Left lobe of liver (tissue), 2 donors: ENCODE measurements at places on chromosomes 12 and 14.
A peak's percentile ranks its signal among the peaks of the same experiment; 100 is the strongest.

- no peak for DNase-seq
Measured at GRCh38 chr12:18872770-18873169, 134.9 kb downstream of the CAPZA3 start.

DNA sequence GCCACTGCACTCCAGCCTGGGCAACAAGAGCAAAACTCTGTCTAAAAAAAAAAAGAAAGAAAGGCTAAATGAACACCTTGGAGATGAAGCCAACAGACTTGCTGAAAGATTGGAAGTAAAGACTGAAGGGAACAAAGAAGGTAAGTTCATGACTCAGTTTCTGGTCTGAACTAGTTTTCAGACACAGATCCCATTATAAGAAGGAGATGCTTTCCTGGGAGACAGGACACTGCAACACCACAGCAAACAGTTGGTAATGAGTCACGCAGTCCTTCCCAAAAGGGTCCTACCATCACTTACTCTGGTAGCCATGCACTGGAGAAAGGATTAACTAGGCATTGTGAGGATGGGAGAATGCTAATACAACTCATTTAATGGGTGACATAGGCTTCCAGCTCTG, 97.2 kb downstream of the SSPN start:
- no peak for DNase-seq

- no peak for DNase-seq
Measured at GRCh38 chr14:67859169-67859749, 39.7 kb downstream of the RAD51B start.

- DNase-seq: no peak
Measured at GRCh38 chr12:69988481-69989321, 163.7 kb downstream of the MYRFL start.

DNA sequence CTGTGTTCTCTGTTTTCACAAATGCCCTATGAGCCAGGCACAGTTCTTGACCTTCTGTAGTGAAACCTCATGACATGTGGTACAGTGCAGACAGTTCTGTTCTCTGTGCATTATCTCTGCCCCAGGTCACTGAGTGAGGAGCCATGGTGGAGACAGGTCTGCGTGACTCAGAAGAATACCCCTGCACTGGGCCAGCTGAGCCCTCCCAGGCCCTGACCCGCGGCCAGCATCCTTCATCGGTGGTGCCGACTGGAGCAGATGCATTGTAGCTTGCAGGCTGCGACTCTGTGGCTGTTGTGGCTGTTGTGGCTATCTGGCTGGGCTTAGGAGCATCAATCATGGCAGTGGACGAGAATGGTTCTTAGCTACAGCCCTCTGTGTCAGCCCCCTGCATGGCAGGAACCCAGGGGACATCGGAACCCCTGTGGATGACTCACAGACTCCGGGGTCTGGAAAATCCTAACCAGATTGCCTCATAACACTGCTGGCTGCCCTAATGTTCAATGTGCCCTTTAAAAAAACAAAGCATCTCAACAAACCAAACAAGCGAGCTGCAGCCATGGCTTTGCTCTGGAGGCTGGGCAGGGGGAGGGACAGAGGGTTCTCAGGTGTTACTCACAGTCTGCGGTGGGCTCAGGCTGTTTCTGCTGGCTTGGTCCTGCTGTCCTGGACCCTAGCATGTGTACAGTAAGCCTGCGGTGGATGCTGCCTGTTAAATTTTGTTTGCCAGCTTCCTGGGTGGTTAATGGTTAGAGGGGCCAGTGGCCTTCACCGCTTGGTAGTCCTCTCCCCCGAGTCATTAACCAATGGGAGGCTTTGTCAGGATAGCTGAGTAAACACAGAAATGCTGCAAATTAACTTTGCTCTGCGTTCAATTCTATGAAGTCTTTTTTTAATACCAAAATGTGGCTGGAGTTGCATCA, at the start of gene SERPINA6:
Gene SERPINA6, minus strand, starts transcription at position 689 of the 923 bp plus-strand sequence. CDS start 8,688 bp downstream, outside the sequence.
- DNase-seq: peak; percentile 84

GRCh38 chr12:2795291-2796186, 769 bp downstream of the FKBP4 start:
- DNase-seq: peak; percentile 84

DNA sequence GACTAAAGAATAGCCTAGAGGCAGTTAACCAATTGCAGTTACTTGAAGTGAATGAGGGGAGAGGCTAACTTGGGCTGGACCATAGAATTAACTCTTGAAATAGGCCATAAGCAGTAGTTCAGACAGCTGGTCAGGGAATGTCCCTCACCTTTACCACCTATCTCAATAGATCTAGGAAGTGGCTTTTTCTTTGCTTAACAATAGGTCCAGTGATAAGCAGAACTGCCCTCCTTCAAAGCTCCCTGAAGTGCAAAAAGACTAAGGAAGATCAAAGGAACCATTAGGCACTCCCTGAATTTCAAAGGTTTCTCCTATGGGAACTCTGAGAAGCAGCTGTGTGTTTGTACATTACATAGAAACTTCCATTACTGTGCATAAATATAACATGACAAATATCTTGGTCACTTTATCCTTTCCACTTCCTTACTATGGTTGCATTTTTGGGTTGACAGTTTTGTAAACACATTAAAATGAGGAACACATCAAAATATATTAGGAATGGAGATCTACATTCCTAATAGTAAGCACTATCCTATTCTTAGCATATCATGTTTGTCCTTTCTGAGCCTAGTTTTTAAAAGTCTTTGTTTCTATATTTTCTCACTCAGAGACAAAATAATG, 7.2 kb upstream of the NAA30 start:
- no peak for DNase-seq

DNA sequence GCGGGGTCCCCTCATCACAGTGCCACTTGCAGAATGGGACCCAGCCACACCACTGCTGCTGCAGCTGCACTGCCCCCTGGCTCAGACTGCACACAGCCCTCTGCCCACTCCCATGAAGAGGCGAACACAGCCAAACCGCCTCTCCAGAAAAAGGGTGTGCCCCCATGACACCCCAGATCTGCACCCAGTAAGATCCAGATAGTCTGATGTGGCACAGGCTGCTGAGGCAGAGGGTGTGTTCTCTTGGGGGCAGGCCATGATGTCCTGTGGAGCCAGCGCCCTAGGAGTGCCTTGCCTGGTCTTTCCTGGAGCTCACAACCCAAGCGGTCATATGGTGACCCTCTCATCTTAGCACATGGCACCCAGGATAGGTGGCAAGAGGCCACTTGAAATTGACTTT, 44.4 kb downstream of the SLC8B1 start:
- no peak for DNase-seq

DNA sequence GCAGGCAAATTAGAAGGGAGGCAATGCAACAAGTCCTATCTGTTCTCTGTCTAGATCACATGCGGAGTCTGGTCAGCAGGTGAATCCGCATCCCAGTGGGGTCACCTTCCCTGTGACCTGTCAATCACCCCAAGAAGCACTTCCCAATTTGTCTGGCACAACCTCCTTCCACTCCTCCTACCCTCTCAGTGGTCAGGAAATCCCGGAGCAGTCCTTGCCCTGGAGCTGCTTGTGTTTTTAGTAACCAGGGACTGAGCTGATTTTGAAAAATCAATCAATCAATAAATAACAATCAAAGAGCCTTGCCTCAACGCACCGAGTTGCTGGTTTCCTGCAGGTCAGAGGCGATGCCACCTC, 572 bp upstream of the ACSS3 start:
- DNase-seq: peak; percentile 78

DNA sequence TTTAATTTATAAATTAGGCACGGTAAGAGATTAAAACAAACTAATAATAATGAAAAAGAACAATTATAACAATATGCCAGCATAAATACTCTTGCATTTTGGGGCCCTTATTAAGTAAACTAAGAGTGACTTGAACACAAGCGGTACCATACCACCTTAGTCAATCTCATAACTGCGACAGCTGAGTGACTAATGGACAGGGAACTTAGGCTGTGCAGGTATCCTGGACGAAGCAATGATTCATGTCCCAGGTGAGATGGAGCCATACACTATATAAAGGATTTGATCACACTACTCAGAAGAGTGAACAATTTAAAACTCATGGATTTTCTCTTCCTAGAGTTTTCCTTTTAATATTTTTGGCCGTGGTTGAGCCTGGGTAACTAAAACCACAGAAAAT, 4.3 kb downstream of the KLRC4 start:
- no peak for DNase-seq

DNA sequence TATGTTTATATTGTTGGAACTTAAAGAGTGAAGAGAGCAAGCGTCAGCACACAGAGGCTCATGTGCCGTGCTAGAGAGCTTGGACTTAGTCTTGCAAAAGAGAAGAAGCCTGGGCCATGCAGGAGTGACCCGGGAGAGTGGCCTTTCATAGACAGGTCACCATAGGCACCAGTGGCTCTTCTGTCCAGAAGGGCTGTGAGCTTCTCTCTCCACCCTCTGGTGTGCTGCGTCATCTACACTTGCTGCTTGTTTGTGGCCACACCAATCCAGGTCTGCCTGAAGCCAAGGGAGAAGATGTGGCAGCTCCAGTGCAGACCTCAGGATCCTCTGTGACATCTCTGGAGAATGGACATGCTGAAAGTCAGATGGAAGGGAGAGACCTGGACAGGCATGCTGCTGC, 74.4 kb downstream of the NTF3 start:
- DNase-seq: no peak

GRCh38 chr12:103908877-103909276, 21.3 kb upstream of the HSP90B1 start:
- DNase-seq: no peak

DNA sequence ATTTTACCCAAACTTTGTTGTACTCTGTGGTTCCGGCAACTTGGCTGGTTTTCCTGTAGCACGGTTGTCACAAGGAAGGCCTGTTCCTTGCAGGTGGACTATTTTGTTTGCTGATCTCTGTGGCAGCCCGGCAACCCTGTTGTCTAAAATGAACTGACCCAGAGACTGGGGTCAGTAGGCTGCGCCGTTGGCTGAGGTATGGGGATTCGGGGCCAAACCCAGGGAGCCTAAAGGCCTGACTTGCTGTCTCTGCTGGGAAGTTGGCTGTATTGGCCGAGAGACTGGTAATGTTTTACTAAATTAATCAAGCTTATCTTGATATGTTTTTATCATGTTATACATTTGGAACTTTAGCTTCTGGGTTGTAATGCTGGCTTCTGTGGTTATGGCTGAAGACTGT, 13.8 kb downstream of the SMIM41 start:
- DNase-seq: peak; percentile 95

- DNase-seq: no peak
Measured at GRCh38 chr12:121949648-121950397, 31.4 kb downstream of the CFAP251 start.

- no peak for DNase-seq
Measured at GRCh38 chr14:21612324-21612723, 22.4 kb downstream of the OR10G2 start.

- DNase-seq: no peak
Measured at GRCh38 chr14:63504648-63505047, 38.5 kb downstream of the PPP2R5E start.
